SJSA1 (cell line): ENCODE measurements at places on chromosomes 11 and 22. TPM values are rescaled to one million over a fixed set of nuclear protein-coding genes. Genes with fewer than 3 reads are reported as not detected.

GRCh38 chr11:85483861-85484260, 143.3 kb downstream of the DLG2 start:
- H3K27me3 ChIP-seq: no peaks in the 10 kb centered on the region
- no peak for DNase-seq
- no peaks in the 10 kb centered on the region for H3K4me1 ChIP-seq
- H3K27ac ChIP-seq: no peak overlapping the region
- H3K36me3 ChIP-seq: no peaks in the 10 kb centered on the region
- no peak overlapping the region for H3K4me3 ChIP-seq

ST14 gene
- total RNA-seq: not detected in 2 replicates

DNA sequence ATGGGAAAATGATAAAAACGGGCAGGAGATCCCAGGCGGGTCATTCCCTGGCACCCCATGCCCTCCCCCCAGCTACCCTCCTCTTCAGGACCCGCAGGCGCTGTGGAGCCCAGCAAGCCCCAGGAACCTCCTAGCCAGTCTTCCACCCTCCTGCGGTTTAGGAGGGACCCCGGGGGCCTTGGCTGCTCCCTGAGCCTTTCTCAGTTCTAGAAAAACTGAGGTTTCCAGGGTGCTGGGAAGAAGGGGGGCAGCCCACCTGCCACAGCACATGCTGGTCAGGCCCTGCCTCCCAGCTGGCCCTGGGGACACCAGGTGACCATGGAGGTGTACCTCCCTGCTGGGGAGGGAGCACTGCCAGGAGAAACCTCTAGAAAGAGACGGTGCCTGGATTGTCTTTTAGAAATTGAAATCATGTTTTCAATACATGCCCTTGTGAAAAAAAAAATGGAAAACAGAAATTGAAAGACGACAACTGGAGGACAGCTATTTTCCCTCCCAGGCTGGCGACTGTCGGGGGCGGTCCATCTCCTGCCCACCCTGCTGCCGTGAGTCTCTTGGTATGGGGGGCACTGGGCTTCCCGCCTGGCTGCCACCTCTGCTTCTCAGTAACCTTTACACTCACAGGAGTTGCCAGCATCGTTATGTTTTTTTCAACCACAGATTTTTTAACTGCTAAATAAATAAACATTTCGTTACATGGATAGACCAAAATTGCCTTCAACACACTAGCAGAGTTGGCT, 398.5 kb downstream of the TBC1D22A start:
- no peak overlapping the region for H3K4me3 ChIP-seq
- peaks cover 7% of the 10 kb centered on the region; the same call in 1 of the 2 replicates for H3K36me3 ChIP-seq
- no peak overlapping the region for H3K27ac ChIP-seq
- no peaks in the 10 kb centered on the region for H3K27me3 ChIP-seq

DNA sequence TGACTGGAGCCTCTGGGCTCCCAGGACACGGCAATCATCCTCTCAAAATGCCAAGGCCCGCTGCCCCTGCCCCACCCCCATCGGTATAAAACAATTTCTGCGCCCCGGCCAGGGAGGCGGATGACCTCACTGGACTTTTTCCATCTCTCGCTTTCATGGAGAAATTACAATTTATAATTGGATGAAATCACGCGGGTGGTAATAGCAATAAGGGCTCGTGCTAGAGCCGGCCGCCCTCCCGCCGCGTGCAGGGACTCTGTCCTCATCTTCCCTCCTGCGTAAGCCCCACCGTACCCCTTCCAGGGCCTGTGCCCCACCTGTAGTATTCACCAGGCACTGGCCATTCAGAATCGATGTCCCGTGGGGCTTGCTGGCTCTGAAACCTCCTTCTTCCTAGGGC, 64.5 kb downstream of the MACROD1 start:
- no peak overlapping the region for H3K27ac ChIP-seq
- no peaks in the 10 kb centered on the region for H3K4me1 ChIP-seq
- no peaks in the 10 kb centered on the region for H3K36me3 ChIP-seq
- H3K27me3 ChIP-seq: no peaks in the 10 kb centered on the region

- H3K36me3 ChIP-seq: no peaks in the 10 kb centered on the region
- no peaks in the 10 kb centered on the region for H3K27me3 ChIP-seq
- DNase-seq: peak; percentile 76
- H3K4me3 ChIP-seq: no peak overlapping the region
- H3K4me1 ChIP-seq: peaks cover 42% of the 10 kb centered on the region
- no peak overlapping the region for H3K27ac ChIP-seq
These were observed 20.1 kb upstream of the PEX26 start for GRCh38 chr22:18057568-18058209.
